ENCODE measurements at places on chromosomes 16 and 17.

- no peak for DNase-seq
Observed at GRCh38 chr17:29677824-29678223, 55.1 kb upstream of the CORO6 start.

GRCh38 chr16:728131-728889 lies 1.4 kb downstream of the HAGHL start:
- peak; percentile 57 for DNase-seq

DNA sequence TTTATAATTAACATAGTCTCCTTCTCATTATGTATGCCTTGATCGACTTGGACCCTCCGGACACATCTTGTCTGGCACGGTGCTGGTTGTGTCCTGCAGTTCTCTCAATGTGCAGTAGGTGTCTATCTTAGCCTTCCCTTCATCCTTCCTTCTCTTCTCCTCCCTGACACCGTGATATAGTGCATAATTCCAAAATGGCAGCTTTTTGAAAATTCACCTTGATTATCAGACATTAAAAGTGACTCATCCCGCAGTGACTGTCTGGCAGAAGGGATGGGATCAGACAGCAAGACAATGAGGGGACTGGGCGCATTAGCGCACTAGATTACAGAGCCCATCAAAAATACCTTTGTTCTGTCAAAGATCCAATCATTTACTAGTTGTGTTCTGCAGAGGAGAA lies 70.0 kb upstream of the PMFBP1 start:
- no peak for DNase-seq

GRCh38 chr17:32672711-32673110 lies 185.9 kb downstream of the CDK5R1 start:
- DNase-seq, result no peak

DNA sequence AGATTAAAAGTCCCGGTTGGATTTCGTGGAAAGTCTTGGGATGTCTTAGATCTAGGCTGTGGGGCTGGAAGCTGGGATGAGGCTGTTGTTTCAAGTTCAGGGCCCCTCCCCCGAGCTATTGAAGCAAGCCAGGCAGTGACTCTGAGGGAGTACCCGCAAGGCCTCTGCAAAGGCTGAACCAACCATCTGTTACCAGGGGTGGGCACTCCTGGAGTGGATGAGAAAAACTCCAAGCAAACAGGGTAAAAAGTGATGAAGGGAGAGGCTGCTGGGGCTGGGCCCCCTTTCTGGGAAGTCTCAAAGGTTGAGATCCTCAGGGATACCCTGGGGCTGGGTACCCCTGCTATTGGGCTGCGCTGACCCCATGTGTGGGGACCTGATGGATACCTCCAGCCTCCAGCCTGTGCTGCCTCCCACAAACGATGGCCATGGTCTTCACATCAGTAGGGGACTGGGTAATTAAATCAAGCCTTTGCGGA lies 82.4 kb upstream of the KIFC3 start:
- DNase-seq, result no peak

GRCh38 chr17:18093616-18094408 lies 6.1 kb downstream of the DRG2 start:
- no peak for DNase-seq

All from effector memory CD4-positive, alpha-beta T cell (primary cell).